GM20000 (cell line): ENCODE measurements at places on chromosomes 1 and 21.

GRCh38 chr1:25933479-25934365 lies 27.5 kb upstream of the STMN1 start:
- DNase-seq = no peak

DNA sequence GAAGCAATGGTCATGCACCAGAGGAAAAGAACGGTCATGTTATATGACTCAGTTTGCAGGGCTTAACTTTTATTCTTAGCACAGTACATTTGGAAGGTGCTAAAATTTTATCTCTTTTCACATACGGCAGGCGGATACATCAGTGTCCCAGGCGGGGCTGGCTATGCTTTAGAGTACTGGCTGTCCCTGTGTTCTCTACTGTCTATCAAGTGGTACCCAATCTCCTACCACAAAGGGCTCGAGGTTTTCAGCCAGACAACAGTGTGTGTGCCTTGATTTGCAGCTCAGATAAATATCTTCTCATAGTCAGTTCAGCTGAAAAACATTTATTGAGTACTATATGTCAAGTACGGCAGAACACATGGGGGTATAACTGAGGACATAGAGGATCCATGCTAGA lies 65.3 kb downstream of the URB2 start:
- DNase-seq = no peak

- DNase-seq = no peak
Observed at GRCh38 chr1:246146804-246147523, 360.1 kb downstream of the SMYD3 start.

- DNase-seq = no peak
Observed at GRCh38 chr1:224329484-224329841, 509 bp downstream of the NVL start.

DNA sequence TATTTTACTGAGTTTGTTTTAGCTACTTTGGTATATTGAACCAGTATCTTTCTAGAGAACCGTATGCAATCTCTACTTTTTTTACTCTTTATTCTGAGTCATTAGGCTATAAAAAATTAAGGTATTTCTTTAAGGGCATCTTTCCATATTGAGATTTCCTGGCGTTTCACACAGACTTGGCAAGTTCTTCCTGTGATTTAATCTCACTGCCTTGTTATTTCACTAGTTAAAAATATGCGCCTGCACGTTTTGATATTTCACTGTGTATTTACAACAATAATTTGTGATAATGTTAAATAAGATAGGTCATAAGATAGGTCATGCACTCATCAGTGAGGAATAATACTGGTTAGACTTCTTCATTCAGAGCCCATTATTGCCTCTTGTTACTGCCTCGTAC lies 16.2 kb upstream of the CR1L start:
- no peak for DNase-seq

DNA sequence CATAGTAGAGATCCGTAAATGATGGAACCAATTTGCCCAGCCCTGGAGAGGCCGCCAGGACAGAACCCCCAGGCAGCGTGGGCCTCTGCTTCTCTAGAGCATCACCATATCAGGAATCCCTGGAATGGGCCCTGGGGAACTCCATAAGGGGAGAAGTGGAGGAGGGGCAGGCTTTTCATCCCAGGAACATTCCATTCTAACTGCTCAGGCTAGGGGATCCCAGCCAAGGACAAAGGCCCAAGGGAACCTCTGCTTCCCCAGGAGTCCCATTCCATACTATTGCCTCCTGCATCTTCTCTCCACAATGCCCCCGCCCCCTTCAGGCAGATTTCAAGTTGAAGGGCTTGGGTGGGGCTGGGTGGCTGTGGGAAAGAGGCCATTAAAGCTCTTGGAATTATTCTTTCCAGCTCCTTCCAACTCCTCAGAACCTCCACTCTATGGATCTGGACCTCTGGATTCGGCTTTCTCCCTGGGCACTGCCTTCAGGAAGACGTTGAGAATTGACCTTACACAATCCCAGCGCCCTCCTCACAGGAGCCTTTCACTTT lies 6.0 kb downstream of the TRNP1 start:
- no peak for DNase-seq

- DNase-seq = peak; percentile 37
Observed at GRCh38 chr1:226697151-226697928, 41.7 kb downstream of the ITPKB start.

GRCh38 chr1:232327899-232328298 lies 302.0 kb downstream of the SIPA1L2 start:
- no peak for DNase-seq

DNA sequence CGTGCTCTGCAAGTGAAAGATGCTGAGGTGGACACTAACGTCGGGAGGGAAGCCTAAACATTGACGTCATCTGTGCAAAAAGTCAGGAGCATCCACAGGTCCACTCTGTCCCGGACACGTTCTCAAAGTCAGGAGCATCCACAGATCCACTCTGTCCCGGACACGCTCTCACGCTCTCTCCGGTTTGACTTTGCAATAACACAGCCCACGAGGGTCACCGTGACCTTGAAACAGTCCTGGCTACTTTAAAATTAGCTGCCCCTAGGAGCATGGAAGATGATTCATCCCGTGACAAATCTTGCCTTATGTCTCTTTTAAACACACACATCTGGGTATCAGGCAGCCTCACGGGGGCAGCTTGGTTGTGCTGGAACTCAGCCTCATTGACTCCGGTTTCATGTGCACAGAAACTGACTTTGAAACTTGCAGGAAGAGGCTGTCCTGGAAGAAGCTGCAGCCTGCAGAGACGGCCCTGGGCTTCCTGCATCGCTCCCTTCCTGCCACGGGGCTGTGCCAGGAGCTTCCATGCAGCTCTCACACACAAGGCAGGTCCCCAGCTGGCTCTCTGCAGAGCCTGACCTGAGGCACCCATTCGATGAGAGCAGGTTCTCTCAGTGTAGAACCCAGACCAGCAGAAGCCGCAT lies 18.1 kb upstream of the COL18A1 start:
- no peak for DNase-seq

DNA sequence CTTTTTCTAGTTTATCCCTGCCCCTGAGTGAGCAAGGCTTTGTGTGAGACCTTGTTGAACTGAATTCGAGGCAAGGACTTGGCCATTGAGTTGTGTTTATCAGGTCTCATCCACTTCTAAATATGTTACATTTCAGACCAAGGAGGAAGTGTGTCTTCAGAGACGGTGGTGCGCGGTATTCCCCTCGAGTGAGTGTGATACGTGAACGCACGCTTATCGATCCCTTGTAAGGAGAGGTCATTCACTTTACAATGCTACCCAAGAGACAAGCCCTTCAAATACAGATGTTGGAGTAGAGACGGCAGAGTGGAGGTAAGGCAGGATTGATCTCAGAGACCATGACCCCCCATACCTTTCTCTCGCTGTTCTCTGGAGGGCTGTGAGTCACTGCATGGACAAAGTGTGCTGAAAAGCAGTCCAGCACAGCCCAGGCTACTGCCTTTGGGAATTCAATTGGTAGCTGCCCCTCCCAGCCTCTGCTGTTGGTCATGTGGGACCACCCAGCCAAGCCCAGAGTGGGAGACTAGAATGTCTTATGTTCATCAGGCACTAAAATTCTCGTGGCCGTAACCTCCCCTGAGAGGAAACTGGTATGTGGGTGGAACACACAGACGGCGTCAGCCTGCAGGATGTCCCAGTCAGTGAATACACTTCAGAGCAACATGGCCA lies 16.3 kb upstream of the MTARC1 start:
- DNase-seq = no peak

- DNase-seq = no peak
Observed at GRCh38 chr1:217331698-217332097, 299.2 kb downstream of the GPATCH2 start.

DNA sequence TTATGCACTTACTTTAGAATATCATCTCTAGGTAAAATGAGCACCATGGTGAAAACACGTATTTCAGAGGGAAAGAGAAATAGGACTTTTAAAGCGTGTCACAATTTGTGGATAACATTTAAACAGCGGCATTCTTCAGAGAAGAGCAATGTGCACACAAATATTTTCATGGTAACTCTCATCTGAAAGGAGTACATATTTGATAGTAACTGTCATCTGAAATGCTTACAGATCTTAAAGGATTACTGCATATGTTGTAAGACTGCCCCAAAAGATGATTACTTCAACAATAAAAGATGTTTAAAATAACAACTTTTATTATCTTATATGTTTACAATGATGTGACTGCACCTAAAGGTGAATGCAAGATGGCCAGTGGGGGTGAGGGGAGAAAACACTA lies 408.8 kb downstream of the PLA2G4A start:
- no peak for DNase-seq

DNA sequence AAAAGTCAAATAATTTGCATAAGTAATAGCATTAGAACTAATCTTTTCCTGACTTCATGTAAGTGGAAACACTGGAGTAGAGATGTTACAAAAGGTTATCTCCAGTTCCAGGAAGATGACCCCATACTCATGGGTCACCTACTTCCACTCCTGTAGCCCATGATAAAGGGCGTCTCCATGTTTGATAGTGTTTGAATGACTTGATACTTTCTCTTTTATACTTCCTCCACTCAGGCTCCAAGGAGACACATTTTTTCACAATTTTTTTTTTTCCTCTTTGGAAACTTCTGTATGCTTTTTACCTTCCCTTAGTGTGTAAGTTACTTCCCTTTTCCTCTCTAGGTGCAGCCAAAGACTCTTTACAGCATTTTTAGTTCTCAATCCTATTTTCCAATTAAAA lies 382.1 kb upstream of the B3GALT2 start:
- no peak for DNase-seq

DNA sequence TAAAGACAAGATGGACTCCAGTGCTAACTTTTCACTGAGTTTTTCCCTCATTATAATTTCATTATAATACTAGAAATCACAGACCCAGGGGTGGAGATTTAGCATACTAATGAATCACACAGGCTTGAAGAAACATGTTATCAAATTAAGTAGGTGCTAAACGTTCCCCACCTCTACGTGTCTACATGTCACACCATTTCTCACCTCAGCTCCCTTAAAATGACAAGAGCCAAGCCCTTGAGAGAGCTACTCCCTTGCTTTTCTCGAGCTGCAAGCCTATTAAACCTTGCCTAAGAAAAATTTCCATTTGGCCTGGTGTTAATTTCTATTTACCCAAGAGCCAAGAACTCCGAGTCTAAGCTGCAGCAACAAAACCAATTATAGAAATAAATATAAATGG lies 396.3 kb upstream of the NEGR1 start:
- DNase-seq = no peak
